B cell (primary cell): ENCODE measurements at places on chromosomes 5 and 9.

DNA sequence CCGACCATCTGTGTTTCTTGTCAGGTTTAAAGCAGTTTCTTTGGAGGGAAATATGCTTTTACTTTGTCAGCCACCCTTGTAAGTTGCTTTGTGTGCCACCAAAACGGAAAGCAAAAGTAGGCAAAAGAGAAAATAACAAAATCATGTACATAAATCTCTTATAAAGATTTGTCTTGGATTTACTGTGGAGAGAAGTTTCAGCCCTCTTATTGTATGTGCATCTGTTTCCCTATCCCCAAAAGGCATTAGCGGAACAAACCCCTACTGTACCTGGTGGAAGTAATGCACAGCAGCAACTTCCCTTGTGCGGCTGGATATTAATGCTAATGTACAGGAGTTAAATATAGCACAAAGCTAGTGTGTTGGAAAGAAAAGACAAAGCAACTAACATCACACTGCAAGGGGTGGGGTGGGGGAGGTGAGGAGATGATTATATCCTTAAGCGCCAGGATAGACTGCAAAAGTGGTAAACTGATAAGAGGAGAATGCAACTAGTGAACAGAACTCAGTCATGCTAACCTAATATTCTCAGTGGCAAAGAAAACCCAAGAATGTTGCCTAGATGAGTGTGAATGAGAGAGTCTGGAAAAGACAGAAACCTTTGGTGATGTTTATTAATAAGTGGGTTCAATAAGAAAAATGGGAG lies 396.5 kb upstream of the MEF2C start:
- DNase-seq, result peak; percentile 30

DNA sequence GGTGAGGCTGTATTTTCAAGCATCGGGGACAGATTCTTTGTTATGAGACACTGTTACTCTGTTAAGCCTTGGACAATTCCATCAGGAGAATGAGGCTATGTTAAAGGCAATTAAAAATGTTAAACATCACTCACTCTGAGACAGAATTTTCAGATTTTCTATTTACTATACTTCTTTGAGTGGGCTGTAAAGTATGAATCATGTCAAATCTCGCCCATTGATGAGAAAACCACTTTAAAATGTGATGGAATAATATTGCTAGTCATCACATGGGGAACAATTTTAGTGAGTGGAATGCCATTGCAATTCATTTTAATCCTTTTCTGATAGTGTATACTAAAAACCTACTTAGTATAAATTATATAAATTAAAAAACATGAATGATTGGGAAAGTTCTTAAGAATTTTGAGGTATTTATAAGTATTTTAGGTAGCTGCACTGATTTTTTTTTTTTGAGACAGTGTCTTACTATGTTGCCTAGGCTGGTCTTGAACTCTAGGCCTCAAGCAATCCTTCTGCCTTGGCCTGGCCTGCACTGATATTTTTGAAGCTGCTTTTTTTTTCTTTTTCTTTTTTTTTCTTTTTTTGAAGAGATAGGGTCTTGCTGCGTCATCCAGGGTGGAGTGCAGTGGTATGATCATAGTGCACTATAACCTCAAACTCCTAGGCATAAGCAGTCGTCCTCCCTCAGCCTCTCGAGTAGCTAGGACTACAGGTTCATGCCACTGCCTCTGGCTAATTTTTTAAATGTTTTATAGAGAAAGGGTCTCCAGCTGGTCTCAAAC lies 73.2 kb downstream of the KIAA1958 start:
- no peak for DNase-seq

GRCh38 chr9:97675655-97676054 lies 21.5 kb downstream of the XPA start:
- DNase-seq, result no peak

GRCh38 chr9:107566611-107567061 lies 77.1 kb upstream of the KLF4 start:
- DNase-seq, result no peak

DNA sequence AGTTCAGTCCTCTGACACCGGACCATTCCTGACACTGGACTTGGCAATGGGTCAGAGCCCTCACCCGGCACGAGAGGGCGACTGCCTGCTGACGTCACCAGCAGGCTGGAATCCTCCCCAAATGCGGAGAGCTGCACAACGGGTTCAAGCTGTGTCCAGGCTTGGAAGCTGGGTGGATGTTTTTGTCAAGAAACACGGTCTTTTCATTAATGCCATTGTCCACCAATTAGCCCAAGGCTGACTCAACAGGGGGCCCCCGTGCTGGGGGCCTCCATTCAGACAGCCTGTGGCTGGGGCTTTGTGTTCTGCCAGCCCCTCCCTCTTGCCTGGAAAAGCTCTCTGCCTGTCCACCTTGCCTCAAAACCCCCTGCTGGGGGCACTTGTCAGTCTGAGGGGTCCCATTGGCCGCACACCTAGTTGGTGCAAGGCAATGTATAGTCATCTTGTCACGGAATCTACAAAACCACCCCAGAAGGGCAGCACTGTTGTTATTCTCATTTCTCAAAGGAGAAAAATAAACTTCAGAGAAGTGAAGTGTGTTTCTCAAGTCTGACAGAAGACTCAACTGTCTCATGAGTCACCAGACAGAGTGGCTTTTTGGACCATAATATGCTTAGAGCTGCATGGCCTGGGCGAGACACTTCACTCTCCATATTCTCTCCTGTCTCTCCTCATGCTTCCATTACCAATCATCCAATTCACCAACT lies 24.6 kb downstream of the NDUFA8 start:
- no peak for DNase-seq

DNA sequence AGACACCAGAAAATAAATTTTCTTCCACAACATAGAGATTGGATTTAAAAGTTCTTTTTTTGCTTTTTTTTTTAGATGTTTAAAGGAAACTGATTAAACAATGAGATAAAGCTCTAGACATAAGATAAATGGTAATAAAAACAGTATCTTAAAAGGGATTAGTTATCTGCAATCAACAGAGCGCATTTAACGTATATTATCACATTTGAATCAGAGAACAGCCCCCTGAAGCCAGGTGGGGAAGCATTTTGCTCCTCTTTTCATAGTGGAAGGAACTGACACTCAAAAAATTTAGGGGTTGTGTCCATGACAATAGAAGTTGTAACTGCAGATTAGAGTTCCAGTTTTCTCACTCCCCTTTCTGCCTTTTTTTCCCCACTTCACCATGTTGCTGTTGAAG lies 367.6 kb downstream of the SPATA31D1 start:
- DNase-seq, result no peak

DNA sequence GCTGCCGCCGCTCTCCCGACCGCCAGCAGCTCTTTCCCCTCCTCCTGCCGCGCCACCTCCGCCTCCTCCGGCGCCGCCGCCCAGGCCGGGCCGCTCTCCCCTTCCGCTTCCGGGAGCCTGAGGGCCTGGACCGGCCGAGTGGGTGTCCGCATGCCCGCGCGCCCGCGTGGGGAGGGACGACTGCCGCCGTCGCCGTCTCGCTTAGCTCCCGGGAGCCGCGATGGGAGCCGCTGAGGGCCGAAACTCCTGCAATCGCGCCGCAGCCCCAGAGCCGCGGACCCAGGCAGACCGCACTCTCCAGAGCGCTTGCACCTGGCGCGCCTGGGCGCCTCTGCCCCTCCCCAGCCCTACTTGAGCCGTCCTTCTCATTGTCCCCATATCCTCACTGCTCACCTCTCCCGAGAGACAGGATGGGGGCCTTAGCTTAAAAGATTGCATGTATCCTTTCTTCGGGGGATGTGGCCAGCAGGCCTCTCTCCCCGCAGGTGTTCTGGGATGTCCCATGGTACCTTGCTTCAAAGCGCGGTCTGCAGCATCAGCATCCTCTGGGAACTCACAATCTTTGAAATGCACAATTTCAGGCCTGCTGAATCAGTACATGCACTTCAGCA lies at the start of gene ZDHHC21:
TSS of gene ZDHHC21 (minus strand) at position 182 of the 611 bp plus-strand sequence. CDS start 19,092 bp downstream, outside the sequence.
- peak; percentile 69 for DNase-seq

DNA sequence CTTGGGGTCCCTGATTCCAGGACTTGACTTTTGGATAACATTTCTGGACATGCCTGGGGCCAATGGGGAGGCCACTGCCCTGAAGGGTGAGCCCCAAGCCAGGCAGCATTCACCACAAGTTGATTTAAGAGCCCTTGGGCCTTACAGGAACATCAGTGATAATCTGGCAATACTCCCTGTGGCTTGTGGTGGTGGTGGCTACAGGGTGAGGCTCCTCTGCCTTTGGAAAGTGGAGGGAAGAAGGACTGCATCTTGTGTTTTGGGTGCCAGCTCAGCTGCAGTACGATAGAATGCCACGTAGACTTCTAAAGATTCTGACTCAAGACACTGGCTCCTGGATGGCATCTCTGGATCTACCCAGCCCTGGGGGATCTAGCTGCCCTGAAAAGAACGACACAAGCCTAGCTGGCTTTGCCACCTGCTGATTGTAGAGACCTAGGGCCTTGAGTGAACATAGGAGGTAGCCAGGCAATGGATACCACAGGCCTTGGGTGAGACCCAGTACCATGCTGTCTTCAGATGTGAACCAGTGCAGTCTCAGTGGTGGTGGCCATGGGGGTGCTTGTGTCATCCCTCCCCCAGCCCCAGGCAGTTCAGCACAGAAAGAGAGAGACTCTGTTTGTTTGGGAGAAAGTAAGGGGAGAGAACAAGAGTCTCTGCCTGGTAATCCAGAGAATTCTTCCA lies 79.0 kb upstream of the DAP start:
- DNase-seq, result no peak

DNA sequence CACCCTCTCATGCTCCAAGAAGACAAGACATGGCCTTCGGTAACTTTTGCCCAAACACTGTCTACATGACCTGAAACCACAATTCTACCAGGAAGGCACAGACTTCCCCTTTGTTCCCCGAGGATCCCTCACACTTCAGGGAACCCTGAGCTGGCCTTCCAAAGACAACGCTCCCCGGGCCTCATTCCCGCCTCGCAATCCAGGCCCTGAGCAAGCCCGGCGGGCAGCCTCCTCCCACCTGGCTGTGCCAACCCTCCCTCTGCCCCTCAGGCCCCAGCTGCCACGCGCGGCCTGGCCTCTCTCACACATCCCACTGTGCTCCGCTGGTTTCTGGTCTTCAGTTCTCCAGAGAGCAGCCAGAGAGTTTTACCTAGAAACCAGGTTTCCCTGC lies 7.3 kb downstream of the QSOX2 start:
- DNase-seq, result no peak

DNA sequence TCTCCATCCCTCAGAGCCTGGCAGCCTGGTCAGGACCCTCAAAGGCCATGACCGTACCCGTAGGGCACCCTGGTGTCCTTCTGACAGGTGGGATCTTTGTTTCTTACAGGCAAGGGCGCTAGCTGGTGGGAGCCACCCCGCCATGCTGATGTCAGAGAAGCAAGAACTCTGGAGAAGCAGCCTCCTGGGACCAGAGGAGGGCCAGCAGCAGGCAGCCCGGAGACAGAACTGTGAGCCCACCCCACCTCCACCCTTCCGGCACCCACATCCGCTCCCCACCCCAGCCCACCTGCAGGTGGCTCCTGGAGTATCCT lies 42.2 kb upstream of the IL17B start:
- no peak for DNase-seq

DNA sequence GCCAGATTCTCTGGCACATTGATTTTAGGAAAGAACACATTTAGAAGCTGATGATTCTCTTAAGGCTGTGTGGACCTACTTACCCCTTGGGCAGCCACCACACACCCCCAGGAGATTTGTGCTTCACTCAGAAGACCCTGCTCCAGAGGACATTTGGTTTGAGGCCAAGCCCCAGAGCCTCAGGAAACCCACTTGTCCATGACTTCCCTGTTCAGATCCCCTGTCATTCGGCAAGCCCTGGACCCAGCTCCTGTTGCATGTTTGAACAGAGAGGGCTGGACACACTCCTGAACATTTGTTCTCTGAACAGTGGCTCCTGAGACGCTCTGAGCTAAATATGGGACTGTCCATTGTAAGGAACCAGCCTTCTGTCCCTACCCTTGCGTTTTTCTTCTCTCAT lies 82.1 kb downstream of the AMBP start:
- DNase-seq, result no peak

GRCh38 chr9:112861638-112862555 lies 28.8 kb downstream of the SLC46A2 start:
- no peak for DNase-seq

DNA sequence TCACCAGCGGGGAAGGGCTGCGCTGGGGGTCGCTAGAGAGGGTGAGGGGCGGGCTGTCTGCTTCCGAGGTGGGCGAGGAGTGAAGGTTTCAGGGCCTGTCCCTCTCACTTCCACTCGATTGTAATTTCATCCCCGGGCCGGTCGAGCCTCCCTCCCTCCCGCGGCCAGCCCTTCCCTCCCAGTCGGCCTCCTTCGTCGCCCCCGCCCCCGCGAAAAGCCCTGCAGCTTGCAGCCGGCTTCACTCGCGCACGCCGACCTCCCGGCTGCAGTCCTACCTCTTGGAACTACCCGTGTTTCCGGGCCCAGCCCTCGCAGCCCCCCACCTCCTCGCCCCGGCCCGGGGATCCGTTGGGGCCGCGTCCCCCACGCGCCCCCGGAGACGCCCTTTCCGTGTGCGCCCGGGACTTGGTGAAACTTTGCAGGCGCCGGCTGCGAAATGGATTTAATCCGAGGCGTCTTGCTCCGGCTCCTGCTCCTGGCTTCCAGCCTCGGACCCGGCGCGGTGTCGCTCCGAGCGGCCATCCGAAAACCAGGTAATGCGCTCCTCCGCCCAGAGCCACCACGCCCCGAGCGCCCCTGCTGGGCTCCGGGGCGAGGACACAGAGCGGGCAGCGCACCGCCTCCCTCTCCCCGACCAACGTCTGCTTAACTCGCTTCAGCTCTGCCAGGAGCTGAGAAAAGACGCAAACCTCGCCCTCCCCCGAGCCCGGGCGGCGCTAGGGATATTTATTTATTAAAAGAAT lies at the start of gene EGFLAM:
TSS of gene EGFLAM (plus strand) at position 241 of the 743 bp plus-strand sequence. CDS start at position 437, 196 bp downstream.
- no peak for DNase-seq

DNA sequence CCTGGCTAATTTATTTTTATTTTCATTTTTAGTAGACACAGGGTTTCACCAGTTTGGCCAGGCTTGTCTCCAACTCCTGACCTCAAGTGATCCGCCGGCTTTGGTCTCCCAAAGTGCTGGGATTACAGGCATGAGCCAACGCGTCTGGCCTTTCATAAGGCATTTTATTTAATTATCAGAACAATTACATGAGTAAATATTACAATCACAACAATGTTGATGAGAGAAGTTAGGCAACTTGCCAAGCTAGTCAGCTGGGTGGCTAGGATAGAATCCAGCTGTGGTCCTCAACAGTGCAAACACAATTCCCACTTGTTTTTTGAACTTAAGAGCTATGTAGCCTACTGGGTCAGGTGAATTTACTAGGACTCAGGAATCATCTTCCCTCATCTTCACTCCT lies 22.0 kb downstream of the C9orf57 start:
- no peak for DNase-seq

DNA sequence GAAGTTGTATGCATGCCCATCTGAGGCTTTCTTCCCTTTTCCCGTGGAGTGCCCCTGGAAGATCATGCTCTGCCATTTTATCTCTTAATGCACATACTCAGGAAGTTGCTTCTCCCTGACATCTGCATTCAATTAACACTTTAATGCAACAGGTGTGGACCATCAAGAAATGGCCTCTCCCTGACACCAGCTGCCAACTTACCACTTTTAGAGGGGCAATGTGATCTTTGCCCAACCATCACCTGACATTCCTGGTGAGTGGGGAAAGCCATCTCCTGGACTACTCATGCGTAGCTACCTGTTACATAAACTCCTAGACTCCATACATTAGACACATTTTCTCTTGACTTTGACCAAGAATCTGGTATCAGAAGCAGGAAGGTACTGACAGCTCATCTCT lies 1450.4 kb upstream of the CDH9 start:
- no peak for DNase-seq
